CD4-positive, alpha-beta T cell (primary cell): ENCODE measurements at places on chromosomes 5 and 9. TPM values are rescaled to one million over a fixed set of nuclear protein-coding genes. Genes with fewer than 3 reads are reported as not detected.

SV2C gene
- total RNA-seq = 0.03 TPM

LCNL1 gene
- total RNA-seq = 1.0 TPM

SGTB gene
- 93.7 TPM for total RNA-seq

ESM1 gene
- not detected for total RNA-seq

PCA3 gene
- not detected for total RNA-seq

AHRR gene
- total RNA-seq = 0.63 TPM

IL31RA gene
- total RNA-seq = not detected

SELENOP gene
- total RNA-seq = not detected

ZNF366 gene
- total RNA-seq = 0.06 TPM

SPAAR gene
- total RNA-seq = not detected

- no peak for DNase-seq
Observed at GRCh38 chr5:167813389-167813788, 478.1 kb upstream of the WWC1 start.

DNA sequence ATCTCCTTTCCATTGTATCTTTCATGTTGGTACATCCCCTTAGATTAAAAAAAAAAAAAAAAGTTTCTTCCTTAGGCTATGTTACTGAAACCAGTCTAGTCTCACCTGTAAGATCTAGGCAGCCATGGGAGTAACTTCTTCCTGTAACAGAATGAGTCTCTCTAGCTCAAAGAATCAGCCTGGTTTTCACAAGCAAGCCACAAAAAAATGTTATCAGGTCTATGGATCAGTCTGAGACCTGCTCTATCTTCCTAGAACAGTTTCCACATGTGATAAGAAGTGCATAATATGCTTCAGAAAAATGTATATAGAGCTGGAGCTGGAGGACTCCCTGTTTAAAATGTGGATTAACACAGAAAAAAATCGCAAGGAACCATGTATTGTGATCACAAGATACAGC is 53.8 kb downstream of the ARRDC3 start:
- DNase-seq = no peak

GRCh38 chr5:115932991-115933390 is 29.3 kb upstream of the LVRN start:
- no peak for DNase-seq

- no peak for DNase-seq
Observed at GRCh38 chr5:131289738-131290137, 25.9 kb downstream of the CDC42SE2 start.

- DNase-seq = no peak
Observed at GRCh38 chr5:98769959-98770208, 3.6 kb upstream of the RGMB start.

DNA sequence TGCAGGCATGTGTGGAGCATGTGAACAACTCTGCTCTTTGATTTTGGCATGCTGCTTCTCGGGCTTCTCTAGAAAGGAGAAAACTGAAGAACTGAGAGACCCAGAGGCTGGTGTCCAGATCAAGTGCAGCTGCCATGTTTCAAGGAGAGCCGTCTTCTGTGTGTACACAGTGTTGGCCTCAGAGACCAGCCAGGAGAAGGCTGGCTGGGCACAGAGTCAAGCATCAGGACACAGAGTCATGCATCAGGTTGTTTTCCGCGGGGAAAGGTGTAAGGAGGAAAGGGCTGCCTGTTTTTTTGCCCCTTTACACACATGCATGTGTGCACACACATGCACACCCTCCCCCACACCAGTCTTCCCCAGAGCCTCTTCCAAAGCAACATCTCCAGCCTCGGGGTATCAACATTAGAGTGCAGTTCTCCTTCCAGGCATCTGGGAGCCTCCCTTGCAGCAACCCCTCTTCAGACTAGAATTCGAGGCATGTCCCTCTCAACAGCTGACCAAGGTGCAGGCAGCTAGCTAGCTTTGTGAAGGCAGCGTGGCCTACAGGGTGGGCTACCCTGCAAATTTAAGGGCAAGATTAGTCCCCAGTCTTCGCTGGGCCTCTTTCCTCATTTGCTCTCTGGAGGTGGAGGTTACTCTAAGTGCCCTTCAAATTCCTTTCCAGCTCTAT is 180.9 kb downstream of the AOPEP start:
- no peak for DNase-seq

DNA sequence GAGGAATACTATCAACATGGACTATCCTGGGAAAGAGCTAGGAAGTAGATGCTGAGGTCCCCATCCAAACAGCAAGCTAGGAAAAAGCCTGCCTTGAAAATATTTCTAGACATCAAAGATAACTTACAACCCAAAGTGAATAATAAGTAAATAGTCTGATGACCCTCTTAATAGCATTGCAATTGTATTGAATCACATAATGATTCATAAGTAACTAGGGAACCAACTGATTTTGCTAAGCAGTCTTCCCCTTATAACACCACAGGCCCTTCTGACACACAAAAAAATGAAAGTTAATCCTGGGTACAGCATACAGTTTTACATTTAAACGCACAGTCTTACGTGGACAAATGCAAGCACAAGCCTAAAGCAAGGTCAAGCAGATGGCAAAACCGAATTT is 199.3 kb downstream of the RFK start:
- no peak for DNase-seq

- no peak for DNase-seq
Observed at GRCh38 chr5:171599411-171599810, 180.0 kb downstream of the FGF18 start.

DNA sequence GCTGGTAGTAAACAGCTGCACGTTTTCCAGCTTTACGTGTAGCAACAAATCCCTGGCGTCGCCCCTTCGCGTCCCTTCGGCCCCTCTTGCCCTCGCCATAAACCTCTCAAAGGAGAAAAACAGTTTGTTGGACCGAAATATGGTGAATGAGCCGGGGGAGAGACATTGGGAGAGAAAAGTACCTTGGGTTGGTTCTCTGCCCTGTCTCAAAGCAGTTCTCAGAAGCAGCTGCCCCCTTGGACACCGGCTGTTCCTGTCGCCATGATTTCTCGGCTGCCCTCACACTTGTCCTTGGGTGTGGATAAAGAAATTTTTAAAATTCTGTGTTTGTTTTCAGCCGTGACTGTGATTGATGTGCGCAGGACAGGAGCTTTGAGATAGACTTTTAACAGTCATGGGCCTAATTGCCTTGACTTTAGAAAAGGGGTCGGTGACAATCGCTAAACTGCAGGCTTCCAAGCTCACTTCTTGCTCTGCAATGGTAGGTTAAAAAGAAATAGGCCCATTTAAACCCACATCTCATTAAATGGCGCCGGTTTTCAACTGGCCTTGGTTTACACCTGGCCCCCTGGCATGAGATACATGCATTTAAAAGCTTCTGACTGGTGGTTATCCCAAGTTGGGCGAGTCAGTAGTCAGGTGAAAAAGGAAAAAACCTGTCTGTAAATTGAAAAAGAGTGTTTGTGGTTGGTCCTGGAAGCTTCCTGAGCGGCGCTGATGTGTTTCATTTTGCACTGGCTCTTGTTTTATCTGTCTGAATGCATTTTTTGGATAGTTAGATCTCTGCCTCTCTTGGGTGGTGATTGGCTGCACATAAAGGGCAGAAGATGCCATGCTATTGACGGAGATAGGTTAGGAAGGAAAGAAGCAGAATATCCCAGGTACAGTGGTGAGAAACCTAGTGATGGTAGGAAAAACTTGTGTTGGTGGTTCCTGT is 983 bp downstream of the RCL1 start:
- no peak for DNase-seq

DNA sequence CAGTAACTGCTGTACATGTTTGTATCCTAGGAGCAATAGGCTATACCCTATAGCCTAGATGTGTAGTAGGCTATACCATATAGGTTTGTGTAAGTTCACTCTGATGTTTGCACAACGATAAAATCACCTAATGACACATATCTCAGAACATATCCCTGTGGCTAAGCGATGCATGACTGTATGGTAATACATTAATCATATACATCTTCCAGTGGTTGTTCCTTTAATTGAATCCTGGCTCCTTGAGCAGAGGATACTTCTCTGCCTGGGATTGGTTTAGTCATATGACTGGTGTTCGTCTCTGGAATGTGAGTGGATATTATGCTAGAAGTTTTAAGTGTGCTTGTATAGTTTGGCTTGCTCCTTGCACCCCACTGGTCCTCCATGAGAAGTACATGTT is 425.8 kb downstream of the MAN2A1 start:
- no peak for DNase-seq

- no peak for DNase-seq
Observed at GRCh38 chr9:93387791-93388190, 63.7 kb upstream of the FAM120A start.
